Hair follicular keratinocyte (primary cell): ENCODE measurements at places on chromosomes 12 and 14. TPM values are rescaled to one million over a fixed set of nuclear protein-coding genes. Genes with fewer than 3 reads are reported as not detected.

Gene CKB
- 7.7 and 11.9 TPM in 2 replicates for total RNA-seq

Gene TMEM229B
- total RNA-seq: 3.0 and 3.1 TPM in 2 replicates

Gene EFS
- 8.2 and 10.1 TPM in 2 replicates for total RNA-seq

Gene SELPLG
- 0.08 and 0.46 TPM in 2 replicates for total RNA-seq
